ENCODE measurements at places on chromosomes 11 and 22.

- no peak for DNase-seq
These were observed 13.1 kb downstream of the LRRC32 start for GRCh38 chr11:76657187-76658170.

DNA sequence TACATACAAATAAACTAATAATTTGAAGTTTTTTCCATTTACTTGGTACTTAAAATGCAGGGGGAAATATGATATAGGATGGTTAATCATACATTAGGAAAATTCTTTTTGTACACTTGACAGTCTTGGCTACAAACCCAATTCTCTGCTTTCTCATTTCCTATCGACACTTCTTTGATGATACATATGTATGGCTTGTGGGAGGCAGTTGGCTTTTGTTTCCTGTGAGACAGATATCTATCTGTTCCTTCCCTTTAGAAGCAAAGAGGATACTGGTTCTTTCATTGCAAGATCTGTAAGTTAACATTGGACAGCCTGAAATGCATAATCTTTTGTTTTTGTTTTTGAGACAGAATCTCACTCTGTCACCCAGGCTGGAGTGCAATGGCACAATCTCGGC is 47.9 kb upstream of the ADORA2A start:
- no peak for DNase-seq

DNA sequence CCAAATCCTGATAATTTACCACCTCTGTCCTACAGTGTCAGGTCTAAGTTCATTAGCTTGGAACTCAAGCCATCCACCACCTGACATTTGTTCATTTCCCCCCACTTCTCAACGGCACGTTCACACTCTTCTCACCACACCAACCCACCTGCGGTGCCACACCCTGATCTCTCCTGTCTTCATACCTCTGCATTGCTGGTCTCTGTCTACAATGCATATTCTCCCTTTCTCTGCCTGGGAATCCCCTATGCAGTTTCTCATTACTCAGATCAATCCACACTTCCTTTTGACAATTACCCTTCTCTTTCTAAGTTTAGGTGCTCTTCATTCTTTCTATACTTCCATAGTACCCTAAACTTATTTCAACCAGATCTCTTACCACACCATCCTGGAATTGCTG is 20.4 kb upstream of the EMSY start:
- DNase-seq: no peak

DNA sequence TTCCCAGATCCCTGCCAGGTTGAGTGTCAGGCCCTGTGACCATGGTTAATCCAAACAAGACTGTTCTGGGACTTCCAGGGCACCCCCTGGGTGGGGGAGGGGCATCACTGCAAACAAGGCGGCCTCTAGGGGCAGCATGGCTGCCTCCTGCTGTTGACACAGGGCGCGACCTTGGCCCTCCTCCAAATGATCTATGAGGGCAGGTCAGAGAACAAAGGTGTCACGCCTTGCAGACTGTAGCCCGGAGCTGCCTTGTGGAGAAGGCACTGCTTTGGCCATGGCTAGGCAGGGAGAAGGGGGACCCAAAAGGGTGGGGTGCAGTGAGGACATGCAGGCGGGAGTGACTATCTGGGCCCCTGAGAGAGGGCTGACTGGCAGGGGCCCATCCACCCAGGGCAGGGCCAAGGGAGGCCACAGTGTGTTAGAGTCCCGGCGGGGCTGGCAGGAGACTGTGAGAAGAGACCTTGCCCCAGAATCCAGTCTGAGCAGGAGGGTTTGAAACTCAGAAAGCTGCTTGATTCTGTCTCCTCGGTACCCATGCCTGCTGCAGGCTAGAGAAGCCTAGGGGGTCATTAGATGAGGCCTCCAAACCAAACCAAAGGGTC is 35.6 kb downstream of the KCNC1 start:
- DNase-seq: no peak

DNA sequence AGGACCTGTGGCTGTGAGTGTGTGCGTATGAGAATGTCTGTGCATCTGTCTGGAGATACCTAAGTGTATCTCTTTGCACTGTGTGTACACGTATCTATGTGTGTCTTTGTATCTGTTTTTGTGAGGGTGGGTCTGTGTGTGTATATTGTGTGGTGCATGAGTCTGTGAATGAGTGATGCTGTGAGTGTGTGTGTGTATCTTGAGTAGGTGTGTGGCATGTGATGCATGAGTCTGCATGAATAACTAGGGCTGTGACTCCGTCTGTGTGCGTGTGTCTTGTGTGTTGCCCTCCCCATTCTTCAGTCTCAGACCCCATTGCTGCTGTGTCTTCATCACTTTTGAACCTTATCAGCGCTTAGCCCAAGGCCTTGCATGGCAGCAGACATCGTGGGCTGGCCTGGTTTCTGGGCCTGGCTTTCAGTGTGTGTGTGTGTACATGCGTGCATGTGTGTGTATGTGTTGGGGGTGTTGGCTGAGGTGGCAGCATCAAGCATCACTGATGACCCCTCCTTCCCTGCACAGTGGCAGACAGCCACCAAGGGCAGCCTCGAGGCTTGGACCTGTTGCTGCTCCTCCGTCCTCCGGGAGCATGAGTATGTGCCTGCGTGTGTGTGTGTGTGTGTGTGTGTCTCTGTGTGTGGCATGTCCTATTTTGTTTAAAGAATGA is 1.4 kb downstream of the SGSM1 start:
- no peak for DNase-seq

DNA sequence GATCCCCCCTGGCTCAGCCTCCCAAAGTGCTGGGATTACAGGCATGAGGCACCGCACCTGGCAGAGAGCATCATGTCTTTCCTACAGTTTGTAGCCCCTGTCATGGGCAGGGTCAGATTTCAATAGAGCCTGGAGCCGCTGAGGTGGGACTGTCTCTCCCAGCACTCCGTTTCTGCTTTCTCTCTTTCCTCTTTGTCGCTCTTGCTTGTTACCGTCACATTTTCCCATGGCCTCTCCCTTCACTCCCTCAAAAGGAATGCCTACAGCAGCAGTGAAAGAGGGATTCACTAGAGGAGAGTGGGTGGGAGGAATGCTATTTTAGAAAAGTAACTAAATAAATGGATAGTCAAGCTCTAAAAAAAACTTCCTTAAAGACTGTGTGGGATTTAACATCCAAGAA is 136.7 kb upstream of the TTC12 start:
- no peak for DNase-seq

GRCh38 chr11:1473011-1473628 is 13.5 kb downstream of the MOB2 start:
- no peak for DNase-seq

DNA sequence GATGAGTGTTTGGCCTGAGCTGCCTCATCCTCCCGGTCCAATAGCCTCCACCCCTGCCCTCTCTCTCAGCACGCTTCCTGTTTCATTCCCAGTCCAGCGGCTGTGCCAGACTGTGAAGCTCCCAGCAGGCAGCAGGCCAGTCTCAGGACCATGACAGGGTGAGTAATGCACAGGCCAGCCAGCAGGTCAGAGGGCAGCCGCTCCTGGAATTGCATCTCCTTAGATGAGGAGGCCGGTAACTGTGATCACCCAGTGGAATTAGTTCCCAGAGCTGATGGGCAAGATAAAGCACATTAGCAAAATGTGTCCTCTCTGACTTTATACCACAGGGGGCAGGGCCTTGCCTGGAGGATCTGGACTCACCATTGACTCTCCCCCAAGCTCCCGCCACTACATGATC is 251.2 kb downstream of the ETS1 start:
- no peak for DNase-seq

- no peak for DNase-seq
These were observed 1.2 kb upstream of the MYO7A start for GRCh38 chr11:77126861-77127234.

DNA sequence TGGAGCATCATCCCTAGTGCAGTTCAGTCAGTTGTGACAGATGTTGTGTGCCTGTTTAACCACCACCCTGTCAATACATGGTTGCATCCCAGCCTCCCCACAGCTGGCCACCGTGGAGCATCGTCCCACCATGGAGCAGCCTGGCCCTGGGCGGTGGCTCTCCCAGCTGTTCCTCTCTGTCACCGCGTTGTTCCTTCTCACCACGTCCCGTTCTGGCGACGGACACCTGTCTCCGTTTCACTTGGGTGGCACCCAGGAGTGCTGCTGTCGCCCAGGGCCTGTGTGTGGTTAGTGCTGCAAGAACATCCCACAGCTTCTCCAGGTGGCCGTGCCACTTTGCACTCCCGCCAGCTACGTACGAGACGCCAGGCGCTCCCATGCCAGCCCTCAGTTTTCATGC is 26.5 kb downstream of the MUC6 start:
- DNase-seq: no peak

- DNase-seq: no peak
These were observed 55.2 kb downstream of the PICALM start for GRCh38 chr11:86013713-86014112.

GRCh38 chr11:119640541-119640940 is 88.5 kb downstream of the NECTIN1 start:
- DNase-seq: no peak

DNA sequence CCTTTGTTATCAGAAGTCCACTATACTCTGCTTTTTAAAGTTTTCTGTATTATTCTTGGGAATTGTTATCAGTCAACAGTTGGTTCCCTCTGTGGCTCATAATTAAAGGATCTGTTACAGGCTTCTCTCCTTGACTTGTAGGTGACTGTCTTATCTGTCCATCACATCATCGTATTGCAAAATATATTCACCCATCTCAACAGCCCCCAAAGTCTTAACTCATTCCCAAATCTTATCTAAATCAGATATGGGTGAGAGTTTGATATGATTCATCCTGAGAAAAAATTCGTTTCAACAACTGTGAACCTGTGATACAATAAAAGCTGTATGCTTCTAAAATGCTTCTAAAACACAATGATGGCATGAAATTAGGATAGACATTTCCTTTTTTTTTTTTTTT is 1245.6 kb upstream of the RAG2 start:
- no peak for DNase-seq

DNA sequence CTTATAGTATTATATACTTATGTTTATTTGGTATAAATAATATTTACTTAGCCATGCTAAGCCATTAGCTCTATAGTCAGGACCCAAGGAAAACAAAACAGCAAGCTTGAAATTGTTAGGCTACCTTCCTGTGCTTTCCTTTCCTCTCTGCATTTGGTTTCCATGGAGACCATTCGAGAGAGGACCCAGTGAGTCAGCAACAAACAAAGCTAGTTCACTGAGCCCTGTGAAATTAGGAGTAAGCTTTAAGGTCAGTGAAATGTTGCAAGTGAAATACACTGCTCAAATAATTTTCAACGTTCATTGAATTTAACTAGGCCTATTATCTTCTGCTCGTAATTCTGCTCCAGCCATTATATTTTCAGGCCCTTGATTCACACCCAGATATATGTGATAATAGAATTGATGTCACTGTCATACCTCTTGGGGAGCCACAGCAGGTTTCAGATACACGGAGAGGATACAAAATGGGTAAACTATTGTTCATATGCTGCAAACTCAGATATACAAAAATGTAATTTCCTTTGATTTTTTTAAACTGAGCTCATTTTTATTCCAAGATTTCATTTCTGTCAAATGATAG is 9.1 kb upstream of the OR10D3 start:
- DNase-seq: no peak

DNA sequence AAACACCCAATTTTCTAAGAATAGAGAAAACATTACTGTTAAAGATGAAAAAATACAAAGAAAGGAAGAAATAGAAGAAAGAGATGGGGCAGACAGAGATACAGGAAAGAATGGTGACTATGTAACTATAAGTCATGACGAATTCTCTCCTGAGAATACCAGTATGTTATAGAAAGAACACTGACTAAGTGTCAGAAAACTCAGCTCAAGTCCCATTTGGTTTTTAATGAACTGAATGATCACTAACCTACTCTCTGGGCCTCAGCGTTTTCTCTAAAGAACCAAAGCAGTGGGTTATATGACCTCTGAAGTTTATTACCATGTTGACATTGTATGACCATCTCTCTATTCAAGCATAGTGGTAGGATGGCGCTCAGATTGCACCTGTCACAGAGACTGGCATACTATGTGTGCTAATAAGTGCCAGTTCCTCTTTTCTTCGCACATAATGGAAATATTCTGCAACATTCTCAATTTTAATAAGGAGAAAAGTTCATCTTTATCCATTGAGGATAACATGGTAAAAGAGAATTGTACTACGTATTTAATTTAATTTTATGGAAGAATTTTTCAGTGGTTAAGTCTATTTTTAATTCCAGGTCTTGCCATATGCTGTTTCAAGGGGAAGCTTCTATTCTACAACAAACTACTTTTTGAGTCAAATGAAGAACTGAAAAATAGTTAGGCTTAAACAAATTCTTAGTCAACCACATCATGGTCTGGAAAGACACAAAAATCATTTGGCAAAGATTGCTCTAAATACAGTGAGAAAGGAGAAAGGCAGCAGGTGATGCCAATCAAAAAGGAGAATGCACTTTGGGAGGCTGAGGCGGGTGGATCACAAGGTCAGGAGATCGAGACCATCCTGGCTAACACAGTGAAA is 25.0 kb upstream of the EED start:
- no peak for DNase-seq

DNA sequence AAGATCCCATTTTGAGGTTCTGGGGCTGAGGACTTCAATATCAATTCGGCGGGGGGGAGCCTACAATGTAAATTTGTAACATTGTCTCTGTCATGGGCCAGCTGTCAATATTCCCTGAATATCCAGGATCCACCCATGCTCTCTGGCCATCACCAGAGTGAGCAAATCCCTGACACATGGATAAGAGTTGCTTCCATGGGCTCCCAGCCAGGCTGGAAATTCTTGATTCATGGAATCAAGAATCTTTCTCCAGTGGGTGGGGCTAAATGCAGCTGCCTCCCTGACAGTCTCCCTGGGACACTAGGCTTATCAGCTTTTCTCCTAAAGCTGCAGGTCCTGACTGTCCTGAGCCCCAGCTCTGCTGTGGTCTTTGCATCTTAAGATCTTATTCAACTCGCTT is 86.9 kb upstream of the IGLL5 start:
- DNase-seq: no peak

DNA sequence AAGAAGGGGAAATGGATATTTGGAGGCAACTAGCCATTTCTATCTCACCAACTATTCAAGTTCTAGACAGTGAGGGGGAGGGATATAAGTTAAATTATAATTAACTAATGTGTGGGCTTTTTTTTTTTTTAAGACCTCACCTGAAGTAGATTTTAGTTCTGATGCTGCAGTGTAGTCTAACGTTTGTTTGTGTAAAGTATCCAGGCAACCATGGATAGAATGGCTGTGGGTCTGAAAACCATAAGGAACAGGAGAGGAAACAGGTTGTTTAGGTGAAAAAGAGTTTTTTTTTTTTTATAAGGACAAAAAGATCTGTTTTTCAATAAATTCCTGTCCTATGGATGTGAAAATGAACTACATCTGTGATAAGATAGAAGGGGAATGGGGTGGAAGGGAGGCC is 262.4 kb upstream of the PLET1 start:
- no peak for DNase-seq

DNA sequence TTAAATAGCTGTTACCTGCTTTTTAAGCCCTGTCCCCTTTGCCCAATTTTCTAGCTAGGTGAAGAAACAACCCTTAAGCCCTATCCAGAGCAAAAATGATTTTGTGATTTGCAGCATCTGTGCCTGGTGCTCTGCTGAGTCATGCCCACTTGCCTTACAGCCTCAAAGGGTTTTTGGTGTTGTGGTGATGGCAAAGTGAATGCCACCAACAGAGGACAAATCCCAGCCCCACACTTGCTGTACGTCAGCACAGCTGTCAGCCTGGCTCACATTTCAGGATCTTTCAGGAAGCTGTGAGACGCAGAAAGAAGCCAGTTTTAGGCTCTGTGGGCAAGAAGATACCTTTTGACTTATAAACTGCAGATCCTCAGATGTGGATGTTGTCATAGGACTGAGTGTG is 401.7 kb downstream of the TENM4 start:
- no peak for DNase-seq

- DNase-seq: no peak
These were observed 21.3 kb downstream of the OR51F1 start for GRCh38 chr11:4748438-4748837.

- DNase-seq: no peak
These were observed 6.0 kb downstream of the CBX7 start for GRCh38 chr22:39146256-39147101.
